ENCODE measurements at places on chromosomes 12 and 14.

DNA sequence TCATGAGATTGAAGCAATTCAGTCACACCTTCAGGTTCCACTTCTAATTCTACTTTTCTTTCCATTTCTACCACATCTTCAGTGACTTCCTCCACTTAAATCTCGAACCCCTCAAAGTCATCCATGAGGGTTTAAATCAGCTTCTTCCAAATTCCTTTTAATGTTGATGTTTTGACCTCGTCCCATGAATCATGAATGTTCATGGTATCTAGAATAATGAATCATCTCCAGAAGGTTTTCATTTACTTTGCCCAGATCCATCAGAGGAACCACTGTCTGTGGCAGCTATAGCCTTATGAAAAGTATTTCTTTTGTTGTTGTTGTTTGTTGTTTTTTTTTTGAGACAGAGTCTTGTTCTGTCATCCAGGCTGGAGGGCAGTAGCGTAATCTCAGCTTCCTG lies 7.6 kb downstream of the RXYLT1 start:
- H3K27me3 ChIP-seq: no peaks in the 10 kb centered on the region
- H3K36me3 ChIP-seq: peaks cover 4% of the 10 kb centered on the region
- no peak for DNase-seq
- H3K27ac ChIP-seq: no peak overlapping the region
- H3K4me3 ChIP-seq: no peak overlapping the region

- DNase-seq: no peak
- H3K4me3 ChIP-seq: no peak overlapping the region
Observed at GRCh38 chr14:100708425-100709288, 18.0 kb upstream of the DLK1 start.

DNA sequence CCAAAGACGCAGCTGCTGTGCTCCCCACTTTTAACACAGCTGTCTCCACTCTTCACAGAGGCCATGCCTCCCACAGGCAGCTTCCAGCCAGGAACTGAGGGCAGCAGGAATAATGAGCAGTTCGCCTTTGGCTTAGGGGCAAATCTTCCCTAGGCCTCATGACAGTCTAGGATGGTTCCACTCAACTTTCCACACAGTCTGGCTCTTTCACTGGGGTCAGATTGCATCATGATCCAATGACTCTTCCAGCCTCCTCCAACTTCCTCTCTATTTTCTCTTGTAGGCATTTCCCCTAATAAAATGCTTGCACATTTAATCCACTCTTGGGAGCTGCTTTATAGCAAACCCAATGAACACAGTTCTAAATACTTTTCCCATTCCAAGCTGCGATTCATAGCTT lies 271.6 kb upstream of the ATP2B1 start:
- no peak overlapping the region for H3K4me3 ChIP-seq
- no peak for DNase-seq
- no peak overlapping the region for H3K27ac ChIP-seq
- H3K36me3 ChIP-seq: no peaks in the 10 kb centered on the region
- H3K4me1 ChIP-seq: peaks cover 3% of the 10 kb centered on the region

- no peaks in the 10 kb centered on the region for H3K4me1 ChIP-seq
- H3K36me3 ChIP-seq: no peaks in the 10 kb centered on the region
- no peak for DNase-seq
- H3K27ac ChIP-seq: no peak overlapping the region
- no peak overlapping the region for H3K4me3 ChIP-seq
Observed at GRCh38 chr14:79443602-79444001, 767.7 kb downstream of the DIO2 start.

GRCh38 chr12:26843311-26843710 lies 10.3 kb upstream of the ITPR2 start:
- DNase-seq: no peak
- peaks cover 18% of the 10 kb centered on the region for H3K4me1 ChIP-seq
- H3K27me3 ChIP-seq: peaks cover 5% of the 10 kb centered on the region
- no peaks in the 10 kb centered on the region for H3K36me3 ChIP-seq
- H3K4me3 ChIP-seq: no peak overlapping the region
- H3K27ac ChIP-seq: no peak overlapping the region

DNA sequence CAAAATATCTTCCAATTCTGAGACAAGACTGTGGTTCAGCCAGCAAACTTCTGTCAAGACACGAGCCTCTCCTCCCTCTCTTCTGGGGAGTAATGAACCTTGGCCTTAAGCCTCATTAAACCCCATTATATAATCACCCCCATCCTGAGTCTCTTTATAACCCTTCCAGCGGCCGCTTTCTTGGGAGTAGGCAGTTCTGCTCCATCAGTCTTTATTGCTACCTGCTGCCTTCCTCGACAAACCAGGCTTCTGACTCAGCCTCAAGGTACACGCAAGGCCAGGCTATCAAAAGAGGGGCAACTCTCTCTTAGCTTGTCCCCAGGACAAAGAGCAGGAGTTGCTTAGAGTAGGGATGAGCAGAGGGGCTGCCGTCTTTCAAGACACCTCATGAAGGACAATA lies 300.8 kb upstream of the NOS1 start:
- no peaks in the 10 kb centered on the region for H3K27me3 ChIP-seq
- no peak overlapping the region for H3K27ac ChIP-seq
- H3K4me3 ChIP-seq: no peak overlapping the region
- H3K36me3 ChIP-seq: no peaks in the 10 kb centered on the region
- no peak for DNase-seq

DNA sequence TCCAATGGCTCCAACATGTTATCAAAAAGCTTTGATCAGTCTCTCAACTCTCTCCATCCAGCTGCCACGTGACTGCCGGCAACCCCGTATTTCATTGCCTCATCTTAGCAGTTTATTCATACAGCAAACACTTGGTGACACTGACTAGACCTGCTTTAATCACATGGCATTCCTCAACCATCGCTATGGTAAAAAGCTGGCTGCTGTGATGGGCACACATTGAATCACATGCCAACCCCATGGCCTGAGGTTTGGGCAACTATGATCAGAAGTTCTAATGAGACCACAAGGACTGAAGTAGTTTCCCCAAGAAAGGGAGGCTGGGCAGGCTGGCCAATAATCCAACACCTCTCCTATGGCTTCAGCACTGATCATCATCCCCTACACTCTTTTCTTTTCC lies 40.6 kb upstream of the TAS2R42 start:
- H3K27me3 ChIP-seq: no peaks in the 10 kb centered on the region
- H3K36me3 ChIP-seq: no peaks in the 10 kb centered on the region
- H3K27ac ChIP-seq: no peak overlapping the region
- DNase-seq: no peak
- no peak overlapping the region for H3K4me3 ChIP-seq
- H3K4me1 ChIP-seq: no peaks in the 10 kb centered on the region

DNA sequence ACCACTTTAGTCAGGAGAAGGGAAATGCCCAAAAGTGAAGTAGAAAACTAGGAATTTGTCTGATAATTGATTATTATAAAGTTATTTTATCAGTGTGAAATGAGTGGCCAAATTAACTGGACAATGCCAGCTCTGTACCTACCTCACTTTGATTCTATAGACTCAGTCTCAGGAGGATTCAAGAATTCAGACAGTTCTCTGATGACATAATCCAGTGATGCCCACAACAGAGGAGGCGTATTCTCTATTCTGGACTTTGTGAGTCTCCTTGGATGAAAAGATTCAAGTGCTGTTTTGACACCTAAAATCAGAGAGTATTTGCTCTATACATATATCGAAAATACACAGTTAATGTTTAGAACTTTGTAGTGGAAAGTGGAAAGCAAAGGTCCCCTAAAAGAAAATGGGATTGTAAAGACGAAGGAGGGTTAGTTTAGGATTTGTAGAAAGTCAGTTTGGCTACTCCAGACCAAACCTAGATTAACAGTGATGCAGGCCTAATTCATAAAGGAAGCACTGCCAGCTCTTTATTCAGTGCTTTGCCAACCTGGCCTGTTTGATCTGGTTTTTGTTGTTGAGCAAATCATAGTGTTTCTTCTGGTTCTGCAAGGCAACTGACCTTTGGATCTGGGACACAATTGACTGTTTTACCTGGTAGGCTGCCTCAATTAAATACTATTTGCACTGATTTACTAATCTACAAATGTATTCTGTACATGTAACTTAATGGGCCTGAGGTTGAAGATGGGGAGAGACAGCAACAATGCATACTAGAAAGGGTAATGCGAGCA lies 67.4 kb downstream of the DAD1 start:
- DNase-seq: no peak
- H3K4me3 ChIP-seq: peak overlapping the region; percentile 100
- H3K36me3 ChIP-seq: peaks cover 72% of the 10 kb centered on the region
- peak overlapping the region; percentile 97 for H3K27ac ChIP-seq
